ENCODE measurements at places on chromosomes 13 and 19.

DNA sequence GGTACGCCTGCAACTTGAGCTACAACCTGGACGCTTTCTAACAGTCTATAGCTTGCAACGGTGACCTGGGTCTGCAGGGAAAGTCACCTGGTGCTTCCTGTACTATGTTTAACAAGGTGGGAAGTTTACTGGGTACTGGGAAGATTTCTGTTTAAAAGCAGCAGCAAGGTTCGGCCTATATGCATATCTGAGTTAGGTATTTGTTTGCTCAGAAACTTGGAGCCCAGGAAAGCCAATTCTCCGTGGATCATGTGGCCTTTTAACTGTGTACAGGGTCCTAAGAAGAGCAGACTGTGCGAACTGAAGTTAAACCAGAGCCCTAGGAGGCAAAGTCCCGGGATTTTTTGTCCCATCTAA, 103.1 kb downstream of the STK24 start:
- DNase-seq = no peak

DNA sequence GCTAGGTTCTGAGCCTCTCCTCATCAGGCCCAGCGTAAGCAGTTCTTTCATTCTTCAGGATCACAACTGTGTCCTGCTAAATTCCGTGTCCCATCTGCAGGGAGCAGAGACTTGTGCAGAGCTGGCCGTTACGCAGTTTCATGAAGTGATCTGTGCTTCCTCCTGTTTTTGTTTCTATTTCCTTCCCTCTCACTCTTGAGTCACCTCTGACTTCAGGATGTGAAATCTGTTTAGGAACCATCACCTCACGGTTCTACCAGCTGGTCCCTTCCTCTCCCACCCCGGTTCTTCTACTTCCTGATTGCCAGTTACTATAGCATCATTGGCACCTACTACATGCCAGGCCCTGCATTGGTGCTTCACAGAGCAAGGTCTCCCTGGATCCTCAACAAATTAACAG, 8.5 kb downstream of the MAU2 start:
- DNase-seq = no peak

- no peak for DNase-seq
Observed at GRCh38 chr19:48302600-48302959, 22.8 kb upstream of the EMP3 start.

- DNase-seq = no peak
Observed at GRCh38 chr13:23987331-23987894, 90.1 kb upstream of the C1QTNF9B start.

GRCh38 chr13:99313501-99313900, 6.3 kb upstream of the GPR183 start:
- no peak for DNase-seq

GRCh38 chr19:14477418-14478112, 2.4 kb upstream of the PTGER1 start:
- no peak for DNase-seq

DNA sequence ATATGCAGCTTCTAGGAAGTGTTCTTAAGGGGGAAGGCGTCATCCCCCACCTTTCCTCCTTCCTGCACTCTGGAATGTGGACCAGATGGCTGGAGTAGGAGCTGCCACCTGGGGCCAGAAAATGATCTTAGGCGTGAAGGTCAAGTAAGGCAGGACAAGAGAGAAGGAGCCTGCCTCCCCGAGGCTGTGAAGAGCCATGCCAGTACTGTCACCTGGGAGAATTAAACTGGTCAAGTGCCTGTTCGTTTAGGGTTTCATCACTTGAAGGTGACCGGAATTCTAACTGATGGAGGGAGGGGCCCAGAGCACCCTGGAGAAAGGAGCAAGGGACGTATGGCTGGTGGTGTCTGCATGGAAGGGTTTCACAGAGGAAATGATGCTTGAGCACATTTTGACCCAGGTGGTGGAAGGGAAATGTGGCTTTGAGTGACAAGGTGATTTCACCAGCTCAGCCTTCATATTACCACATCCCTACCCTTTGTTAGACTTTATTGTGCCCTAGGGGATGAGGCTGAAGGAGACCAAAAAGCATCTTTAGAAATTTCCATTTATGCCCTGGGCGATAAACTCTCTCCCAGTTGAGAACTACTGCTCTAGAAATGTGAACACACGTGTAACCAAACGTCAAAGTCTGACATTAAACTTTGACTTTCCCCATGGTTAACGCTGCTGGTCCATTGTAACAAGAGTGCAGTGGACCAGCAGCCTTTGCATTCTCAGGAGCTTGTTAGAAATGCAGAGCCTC, 37.5 kb downstream of the PPP2R1A start:
- DNase-seq = no peak

GRCh38 chr13:112236539-112237197, 139.5 kb upstream of the SPACA7 start:
- no peak for DNase-seq

DNA sequence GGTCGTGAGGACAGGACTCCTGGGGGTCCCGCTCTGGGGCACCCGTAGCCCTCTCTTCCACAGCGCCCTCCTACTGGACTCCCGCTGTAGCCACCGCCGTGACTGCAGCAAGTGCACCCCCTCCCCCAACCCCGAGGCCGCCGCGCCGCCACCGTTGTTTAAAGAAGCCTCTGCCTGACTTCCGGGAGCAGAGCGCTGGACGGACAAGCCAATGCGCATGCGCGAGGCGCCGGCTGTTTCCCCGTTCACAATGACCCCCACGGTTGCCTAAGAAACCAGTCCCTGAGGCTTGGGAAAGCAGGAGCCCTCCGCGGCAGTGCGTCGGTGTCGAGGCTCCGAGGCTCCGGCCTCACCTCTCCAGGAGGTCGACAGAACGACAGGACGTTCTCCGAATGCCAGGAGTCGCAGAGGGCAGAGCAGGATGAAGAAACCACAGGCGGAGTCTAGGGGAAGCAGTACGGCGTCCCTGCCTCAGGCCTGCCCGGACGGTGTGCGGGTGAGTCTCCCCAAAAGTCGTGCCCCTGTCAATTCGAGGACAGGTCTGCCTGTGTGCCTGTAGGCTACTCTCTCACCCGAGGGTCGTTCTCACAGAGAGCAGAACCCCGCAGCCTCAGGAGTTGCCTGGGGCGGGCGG, 70.5 kb upstream of the ZNF420 start:
- DNase-seq = no peak

GRCh38 chr13:26326562-26326961, 72.6 kb downstream of the CDK8 start:
- DNase-seq = no peak

DNA sequence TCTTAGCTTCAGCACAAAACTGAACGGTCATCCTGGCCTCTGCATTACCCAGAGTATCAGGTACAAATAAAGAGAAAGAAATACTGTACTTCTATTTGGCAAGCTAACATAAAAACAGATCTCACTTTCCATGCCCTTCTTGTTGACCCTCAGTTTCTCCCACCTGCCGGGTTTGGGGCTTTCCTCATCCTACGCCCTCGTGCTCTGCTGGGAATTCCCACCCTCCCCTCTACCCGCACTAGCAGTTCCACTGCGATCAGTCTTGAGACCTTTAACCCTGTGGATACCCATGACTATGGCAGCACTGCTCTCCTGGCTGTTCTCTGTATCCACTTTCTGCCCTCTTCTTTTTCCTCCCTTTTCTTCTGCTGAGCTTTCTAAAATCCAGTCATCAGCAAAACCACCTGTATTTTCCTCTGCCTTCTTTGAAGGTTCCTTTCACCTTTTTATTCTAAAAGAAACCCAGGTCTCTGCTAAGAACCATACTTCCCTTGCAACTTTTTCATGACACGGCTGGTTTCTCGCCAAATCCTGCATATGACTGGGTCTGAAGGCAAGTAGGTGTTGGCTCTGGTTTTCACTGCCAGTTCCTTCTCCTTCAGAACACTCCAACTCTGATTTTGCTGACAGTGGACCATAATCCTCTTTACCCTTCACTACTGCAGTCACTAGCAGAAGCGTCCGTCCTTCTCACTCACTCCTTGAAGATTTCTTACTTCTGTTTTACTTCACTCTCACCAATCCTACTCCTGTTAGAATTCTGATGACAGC, 99.4 kb downstream of the MIPEP start:
- no peak for DNase-seq

DNA sequence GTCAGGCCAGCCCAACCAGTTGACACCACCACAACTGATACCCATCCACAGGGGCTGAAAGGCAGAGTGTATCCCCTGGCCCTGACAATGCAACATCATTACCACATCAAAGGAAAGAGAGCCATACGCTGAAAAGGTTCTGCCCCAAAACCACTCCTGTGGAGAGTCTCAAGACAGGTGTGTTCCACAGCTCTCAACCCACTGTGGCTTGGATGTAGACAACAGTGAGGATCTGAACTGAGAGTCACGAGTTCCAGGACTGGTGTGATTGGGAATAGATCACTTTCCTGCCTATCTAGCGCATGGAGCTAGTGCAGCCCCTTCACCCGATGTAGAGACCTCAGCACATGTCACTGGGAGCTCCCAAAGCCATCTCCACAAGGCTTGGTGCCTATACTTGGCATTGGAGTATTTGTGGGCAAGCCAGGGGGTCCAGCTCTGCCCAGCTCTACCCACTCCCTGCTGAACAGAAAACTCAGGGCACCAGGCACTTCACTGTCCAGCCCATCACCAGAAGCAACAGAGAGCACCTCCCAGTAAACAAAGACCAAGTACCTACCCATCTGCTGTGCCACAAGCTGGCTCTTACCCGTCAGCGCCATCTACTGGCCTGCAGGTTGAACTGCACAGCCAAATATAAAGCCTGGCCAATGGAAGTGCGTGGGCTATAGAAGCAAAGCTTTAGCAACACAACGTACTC, 579.5 kb downstream of the UQCRFS1 start:
- DNase-seq = peak; percentile 35

DNA sequence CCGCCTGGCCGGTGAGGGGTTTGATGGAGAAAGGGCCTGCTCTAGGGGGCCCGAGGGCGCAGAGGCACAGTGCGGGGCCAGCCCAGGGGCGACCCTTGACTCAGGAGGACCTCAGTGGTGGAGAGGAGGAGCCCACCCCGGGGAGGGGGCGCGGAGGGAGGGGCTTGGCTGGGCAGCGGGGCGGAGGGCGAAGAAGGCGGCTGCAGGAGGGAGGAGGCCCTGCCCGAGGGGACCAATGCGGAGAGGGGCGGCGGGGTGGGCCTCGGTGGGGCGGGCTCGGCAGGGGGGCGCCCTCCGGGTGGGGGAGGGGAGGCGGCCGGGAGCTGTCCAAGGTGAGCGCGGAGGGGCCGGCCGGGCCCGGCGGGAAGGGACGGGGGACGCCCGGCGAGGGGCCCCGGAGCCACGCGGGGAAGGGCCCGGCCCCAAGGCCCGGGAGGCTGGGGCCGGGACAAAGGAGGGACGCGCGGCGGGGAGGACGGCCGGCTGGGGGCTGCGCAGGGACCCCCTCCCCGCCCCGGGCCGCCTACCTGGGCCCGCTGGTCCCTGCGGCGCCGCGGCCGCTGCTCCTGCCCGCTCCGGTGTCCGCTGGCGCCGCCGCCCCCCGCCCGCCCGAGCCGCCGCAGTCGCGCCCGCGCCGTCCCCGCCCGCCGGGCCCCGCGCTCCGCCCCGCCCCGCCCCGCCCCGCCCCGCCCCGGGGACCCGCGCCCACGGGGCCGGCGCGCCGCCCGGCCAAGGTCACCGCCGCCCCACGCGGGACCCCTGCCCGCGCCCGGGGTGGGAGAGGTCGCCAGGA, at the start of gene DIRAS1:
DIRAS1 (minus strand) TSS at position 596 of the 793 bp plus-strand sequence. CDS start 3,566 bp downstream, outside the sequence.
- DNase-seq = no peak

DNA sequence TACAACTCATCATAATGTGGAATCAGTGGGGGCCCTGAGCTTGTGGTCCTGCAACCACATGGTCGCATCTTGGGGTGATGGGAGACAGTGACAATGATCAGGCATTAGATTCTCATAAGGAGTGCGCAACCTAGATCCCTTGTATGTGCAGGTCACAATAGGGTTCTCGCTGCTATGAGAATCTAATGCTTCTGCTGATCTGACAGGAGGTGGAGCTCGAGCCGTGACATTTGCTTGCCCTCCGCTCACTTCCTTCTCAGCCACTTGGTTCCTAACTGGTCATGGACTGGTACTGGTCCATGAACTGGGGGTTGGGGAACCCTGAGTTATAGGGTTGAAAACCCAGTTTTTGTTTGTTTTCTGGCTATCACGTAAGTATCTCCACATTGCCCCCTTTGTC, 1290.9 kb upstream of the ATXN8OS start:
- no peak for DNase-seq

DNA sequence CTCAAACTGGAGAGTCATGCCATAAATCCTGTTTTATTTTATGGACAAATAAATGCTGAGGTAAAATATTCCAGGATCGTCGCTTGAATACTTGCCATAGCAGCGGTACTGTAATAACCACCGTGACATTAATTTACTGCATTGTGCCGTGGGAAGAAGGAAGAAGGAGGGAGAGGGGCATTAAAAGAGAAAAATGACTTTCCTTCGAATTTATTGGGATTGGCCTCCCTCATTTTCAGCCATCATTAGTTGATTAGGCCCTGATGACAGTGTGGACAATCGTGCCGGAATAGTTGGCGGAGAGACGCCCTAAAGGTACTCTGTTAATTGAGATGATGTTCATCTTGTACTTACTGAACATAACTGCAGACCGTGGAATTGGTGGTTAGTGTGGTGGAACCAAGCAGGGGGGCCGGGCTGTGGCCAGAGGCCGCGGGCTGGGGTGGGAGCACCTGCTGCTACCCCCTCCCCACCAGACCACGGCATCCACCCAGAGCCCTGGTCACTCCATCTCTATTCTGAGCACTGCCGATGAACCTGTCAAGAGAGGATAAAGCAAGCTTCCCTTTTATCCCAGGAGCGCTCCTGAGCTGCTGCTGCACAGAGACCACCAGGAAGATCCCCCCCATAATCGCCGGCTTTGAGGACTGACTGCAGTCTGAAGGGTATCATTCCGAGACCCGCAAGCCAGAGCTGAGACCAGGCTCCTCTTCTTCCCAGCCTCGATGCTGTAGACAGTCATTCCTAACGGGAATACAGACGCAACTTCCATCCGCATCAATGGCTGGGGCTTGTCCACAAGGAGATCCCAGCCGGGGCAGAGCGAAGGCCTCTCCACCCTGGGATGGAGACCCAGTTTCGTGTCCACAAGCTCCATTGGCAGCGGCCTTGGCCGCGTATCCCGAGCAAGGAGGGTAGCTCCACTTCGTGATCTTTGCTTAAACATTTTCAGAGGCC, 168.3 kb upstream of the TSHZ3 start:
- DNase-seq = no peak

DNA sequence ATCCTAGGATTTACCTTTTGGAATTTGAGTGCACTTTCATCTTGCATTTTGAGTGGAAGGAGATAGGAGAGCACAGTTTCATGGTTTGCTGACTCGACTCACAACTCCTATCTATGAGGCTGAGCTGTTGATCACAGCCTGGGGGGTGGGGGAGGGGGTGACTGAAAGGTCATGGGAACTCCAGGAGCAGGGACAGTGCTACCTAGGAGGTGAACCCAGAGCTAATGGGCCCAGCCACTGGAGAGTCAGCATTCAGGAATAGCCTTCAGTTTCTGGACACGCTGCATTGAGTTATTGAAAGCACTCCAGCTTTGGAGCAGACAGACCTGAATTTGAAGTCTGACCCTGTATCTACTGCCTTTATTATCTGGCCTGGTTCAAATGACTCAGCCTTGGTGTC, 339.9 kb downstream of the SLC7A1 start:
- DNase-seq = no peak

Measured in GM20000 (cell line).